ENCODE measurements at places on chromosomes 12 and 14.

DNA sequence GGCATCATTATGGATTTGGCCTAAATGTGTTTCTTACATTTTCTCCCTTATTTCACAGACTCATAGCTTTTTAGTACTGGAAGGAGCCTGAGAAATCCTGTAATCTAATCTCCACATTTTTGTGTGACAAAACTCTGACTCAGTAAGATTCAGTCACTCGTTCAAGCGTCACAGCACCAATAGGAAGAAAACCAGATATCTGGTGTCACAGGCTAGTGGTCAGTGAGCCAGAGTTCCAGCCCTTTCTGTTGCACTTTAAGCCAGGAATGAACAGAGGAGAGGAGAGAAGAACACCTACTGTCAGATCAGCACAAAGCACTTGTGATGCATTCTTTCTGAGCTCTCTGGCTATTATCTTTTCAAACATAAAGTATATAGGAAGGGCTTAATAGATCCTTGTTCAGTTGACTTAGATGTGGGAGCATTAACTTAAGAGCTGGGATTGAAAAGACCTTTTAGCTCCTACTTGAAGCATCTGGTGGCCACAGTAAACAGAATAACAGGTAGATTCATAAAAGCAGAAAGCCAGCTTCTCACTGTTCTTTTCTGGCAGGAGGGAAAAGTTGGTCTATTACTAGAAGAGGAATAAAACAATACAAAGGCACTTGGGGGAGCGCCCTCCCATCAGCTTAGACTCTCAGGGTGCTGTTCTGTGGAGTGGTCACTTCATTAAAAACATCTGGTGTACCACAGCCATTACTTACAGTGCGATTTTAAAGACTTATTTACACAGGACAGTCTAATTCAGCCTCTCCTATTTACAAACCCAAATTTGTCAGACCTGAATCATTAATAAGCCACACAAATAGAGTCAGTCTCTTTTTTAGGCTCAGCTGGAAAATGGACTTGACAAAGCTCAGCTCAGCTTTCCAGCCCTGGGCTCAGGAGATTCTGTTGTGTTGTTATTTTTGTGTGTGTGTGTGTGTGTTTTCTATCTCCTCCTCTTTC lies 12.2 kb upstream of the NID2 start:
- DNase-seq: no peak

GRCh38 chr14:101932673-101933072 lies 31.7 kb upstream of the DYNC1H1 start:
- no peak for DNase-seq

GRCh38 chr14:89697281-89698060 lies 257.1 kb downstream of the EFCAB11 start:
- no peak for DNase-seq

DNA sequence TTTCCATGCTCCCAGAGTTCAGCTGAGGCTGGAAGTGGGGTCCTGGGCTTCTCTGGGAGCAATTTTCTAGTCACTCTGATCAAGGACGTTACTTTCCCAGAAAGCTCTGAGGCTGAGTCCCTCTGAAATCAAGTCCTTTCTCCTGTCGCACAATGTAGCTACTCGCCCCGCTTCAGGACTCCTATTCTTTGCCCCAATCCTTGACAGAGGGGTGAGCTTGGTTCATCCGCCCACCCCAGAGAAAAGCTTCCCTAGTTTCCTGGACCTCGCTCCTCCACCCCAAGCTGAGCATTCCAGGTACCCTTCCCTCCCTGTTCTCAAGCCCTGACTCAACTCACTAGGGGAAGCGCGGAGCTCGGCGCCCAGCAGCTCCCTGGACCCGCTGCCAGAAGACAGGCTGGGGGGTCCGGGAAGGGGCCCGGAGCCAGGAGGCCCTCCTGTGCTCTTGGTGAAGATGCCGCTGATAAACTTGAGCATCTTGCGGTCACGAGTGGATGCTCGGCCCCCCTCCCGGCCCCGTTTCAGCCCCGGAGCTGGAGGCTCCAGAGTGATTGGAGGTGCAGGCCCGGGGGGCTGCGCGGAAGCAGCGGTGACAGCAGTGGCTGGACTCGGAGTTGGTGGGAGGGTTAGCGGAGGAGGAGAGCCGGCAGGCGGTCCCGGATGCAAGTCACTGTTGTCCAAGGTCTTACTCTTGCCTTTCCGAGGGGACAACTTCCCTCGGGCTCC lies 1.6 kb downstream of the AGAP2 start:
- DNase-seq: no peak

DNA sequence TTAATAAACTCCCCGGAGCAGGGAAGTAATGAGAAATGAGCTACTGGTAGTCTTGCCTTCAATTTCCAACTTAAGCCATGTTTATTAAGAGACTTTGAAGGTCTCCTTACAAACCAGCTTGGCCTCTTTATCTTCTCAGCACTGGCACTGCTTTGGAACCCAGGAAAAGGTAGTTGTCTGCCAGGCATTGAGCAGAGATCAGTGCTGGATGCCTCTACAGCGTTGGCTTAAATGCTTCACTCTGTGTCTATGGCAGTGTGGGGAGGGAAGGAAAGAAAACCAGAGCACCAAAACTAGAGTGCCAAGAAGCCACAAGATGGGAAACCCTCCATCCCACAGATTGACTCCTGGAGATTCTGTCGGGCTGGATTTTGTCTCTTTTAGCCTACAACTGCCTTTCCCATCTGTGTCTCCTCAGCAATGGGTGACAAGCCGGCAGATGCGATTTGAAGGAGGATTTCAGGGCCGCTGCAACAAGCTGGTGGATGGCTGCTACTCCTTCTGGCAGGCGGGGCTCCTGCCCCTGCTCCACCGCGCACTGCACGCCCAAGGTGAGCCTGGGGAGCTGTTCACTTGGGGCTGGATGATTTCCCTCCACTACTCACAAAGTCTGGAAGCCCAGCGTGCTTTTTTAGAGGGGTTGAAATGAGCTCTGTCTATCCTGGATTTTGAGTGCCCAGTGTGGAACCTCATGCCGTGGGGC lies 57.3 kb downstream of the FNTB start:
- no peak for DNase-seq

DNA sequence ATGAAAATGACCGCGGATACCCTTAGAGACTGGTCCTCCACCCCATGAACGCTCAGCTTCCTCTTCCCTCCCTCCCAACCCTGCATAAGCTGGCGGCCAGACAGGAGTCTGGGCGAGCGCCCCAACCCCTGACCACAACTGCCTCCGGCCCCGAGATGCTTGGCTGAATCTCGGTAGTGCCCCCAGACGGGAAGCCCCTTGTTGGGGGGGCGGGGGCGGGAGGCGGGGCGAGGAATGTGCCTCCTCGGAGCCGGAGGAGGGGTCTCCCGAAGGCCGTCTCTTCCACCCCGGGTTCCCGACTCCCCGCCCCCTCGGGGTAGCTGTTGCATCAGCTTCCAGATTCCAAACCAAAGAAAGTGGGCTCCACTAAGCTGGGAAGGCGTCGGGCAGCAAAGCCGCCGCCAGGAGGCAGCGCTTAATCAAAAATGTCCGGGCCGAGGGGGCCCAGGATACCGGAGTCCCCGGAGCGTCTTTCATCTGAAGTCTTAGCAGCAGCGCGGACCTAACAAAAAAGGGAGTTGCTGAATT lies 7.1 kb upstream of the MRPL52 start:
- no peak for DNase-seq

GRCh38 chr14:22265319-22266141 lies 323.5 kb downstream of the DAD1 start:
- no peak for DNase-seq

GRCh38 chr14:38213001-38213400 lies 5.3 kb downstream of the SSTR1 start:
- DNase-seq: no peak
